Natural killer cell treated with Interleukin-12 subunit alpha and Interleukin-12 subunit beta and Interleukin-15 and Interleukin-18, amount 100 ng/mL, for 72 hours (primary cell): ENCODE measurements at places on chromosomes 1 and 21.

GRCh38 chr1:107407011-107407410, 266.2 kb downstream of the NTNG1 start:
- DNase-seq: no peak

DNA sequence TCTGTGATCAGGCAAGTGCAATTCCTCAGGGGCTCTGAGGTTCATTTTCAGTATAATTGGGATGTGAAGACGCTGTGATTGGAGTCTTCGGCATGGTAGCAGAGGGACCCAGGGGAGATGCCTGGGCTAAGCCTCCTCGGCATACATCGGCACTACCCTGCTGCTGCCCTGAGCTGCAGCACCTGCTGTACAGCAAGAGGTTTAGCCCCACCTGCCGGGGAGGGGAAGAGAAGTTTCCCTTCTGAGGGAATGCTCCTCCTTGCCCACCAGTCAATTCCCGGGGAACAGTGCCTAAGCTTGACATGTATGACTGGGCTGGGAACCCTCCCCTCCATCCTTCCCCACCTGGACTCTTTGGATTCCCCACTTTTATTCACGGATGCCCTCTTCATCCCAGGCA, 24.9 kb downstream of the CNIH3 start:
- DNase-seq: no peak

DNA sequence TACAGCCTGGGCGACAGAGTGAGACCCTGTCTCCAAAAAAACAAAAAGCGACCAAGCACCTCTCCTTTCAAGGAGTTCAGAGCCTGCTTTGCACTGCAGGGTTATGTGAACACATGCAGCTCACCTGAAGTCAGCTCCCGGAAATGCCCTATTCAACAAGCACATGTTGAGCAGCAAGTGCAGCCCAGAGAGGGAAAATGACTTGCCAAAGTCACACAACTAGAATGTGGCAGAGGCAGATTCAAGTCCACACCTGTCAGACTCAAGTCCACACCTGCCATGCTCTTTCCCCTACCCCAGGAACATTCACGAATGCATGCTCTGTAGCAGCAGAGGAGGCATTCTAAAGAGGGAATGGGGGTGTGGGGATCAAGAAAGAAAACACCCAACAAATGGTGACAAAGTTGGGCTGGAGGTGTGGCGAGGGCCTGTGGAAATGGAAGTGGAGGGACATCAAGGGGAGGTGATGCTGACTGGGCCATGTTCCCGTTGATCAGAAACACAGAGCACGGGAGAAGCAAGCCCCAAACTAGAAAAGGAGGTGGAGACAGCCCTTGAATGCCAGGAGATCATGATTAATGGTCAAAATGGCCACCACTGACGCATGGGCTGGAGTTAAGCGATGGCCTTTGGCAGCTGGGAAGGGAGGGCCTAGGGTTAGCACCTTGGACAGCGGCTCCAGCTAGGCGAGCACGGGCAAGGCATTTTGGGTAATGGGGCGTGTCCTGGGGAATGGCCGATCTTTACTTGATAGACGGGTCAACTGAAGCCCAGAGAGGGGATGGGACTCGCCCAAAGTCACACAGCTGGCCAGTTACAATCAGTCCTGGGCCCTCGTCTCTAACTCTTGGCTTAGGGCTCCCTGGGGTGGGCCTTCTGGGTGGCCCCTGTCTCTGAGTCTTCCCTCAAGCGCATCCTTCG, 21.5 kb downstream of the RAP1GAP start:
- DNase-seq: no peak

DNA sequence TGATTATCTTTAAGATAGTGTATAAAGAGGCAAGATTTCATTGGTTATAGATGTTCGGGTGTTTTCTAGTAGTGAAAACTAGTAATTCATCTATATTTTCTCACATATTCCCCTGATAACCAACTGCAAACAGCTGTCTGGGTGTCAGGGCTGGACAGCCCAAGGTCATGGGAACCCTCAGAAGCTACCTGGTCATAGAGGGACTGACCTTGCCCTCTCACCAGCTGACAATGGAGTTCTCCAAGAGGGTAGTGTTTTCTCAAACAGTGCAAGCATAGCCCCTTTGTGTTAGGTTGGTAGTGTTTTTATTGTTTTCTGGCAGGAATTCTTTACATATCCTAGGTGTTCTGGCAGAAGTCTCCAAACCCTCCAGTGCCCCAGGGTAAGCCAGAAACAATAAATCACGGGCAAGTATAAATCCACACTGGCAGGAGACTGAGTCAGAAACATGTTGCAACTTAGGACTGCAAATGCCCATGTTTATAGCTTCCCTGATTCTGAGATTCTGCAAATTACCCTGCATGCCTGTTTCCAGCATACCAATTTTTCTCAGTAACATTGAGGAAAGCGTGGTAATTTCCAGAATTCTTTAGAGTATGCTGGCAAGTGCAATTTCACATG, 82.8 kb upstream of the ATP1A1 start:
- DNase-seq: no peak

DNA sequence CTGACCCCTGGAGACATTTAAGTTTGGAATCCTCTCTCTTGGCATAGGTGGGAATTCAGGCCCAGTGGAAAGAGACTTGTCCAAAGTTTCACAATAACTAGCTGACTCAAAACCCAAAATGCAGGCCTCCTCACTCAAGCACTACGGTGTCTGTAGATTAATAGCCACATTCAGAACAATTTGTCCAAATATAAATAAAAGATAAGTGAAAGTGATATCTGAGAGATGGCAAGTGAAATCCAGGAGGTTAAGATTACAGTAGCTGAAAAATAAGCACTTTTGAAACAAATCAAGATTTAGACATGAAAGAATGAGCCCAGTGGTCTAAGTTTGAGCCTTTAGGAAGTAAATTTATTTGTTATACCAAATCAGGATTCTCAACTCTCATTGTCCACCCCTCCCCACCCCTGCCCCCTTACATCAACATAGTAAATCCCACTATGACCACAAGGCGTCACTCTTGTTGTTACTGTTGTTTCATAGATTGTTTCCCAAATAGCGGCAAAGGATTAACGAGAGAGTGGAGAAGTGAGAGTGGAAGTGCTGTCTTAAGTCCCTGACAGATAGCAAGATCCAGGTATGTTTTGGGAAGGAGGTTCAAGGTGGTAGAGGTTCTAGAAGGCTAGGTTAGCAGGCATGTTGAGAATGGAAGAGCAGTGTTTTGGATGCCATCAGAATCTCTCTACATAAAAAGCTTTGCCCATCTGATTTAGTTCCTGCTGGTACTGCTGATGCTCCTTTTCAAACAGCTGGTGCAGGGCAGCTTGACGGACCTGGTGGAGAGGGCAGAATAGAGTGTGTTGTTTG, 7.1 kb upstream of the TPM3 start:
- no peak for DNase-seq

DNA sequence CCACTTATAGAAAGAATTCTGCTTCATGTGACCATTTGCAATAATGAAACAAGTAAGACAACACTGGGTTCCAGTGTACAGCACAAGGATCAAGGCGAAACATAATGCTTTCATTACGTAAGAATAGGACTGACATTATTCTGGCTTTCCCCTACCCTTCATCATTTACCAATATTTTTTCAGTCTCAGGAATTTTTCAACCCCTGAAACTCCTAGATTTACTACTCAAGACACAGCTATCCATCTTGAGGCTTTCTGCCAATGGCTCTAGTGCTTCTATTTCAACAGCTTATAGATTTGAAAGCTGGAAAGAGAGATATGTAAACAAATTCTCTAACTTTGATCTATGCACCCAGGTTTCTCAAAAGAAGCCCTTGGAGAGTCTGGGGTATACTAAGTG, 48.4 kb downstream of the WLS start:
- no peak for DNase-seq

DNA sequence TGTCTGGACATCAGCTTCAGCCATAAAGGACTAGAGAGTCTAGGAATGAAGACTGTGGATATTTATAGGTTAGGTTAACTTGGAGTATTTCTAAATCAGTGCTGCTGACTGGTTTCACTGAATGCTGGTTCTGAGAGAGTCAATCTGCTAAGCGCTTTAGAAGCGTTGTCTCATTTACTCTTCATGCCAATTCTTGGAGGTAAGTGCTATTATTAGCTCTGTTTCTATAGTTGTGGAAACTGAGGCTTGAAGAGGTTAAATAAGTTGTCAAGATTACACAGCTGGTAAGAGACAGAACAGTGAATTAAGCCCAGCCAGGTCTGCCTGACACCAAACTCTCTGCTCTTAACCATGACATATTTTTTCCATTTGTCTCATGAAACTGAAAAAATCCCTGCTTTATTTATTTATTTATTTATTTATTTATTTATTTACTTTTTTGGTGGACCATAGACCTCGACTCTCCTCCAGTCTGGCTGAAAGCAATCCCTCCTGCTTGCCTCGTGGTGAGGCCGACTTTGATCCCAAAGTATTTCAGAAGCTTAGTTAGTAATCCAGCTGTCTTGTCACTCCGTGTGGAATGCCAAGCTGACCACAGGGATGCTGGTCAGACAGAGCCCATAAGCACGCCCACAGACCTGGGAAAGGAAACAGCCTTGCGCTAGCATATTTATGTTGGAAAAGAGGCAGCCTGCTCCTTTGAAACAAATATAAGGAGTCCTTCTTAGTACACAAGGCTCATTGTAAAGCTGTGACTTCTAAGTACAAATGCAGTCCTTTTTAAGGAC, 16.9 kb downstream of the NTMT2 start:
- no peak for DNase-seq

GRCh38 chr1:183022202-183023145, 746 bp upstream of the LAMC1 start:
- DNase-seq: no peak

- peak; percentile 83 for DNase-seq
Measured at GRCh38 chr1:109113590-109114341, at the start of gene ELAPOR1. TSS of gene ELAPOR1 (plus strand) at chr1:109114115. CDS start at chr1:109114184, 69 bp downstream.

- DNase-seq: no peak
Measured at GRCh38 chr1:233304489-233305102, 9.1 kb upstream of the PCNX2 start.

DNA sequence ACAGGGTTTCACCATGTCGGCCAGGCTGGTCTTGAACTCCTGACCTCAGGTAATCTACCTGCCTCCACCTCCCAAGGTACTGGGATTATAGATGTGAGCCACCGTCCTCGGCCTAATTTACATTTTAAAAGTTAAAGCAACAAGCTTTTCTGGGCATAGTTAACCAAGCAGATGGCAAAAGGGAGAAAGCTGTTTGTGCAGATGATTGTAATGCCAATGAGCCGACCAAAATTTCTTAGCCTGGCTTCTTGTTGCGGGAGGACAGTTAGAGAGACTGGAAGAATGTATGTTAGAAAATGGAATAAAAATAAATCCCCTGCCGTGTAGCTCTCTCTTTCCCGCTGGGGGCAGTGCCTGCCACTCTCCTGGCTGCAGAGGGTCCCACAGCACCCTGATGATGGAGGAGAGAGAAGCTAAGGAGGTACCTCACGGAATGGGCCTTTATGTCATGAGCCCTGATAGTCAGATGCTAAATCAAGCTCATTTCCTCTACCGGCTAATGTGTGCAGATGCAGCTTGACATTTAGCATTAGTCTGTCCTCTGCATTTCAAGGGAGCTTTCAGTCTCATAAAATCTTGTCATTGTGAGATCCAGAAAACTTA, 87.2 kb downstream of the HHAT start:
- DNase-seq: no peak

GRCh38 chr1:77874804-77875445, 13.5 kb upstream of the NEXN start:
- DNase-seq: no peak

GRCh38 chr21:37430184-37430821, 63.7 kb downstream of the DYRK1A start:
- no peak for DNase-seq
